ENCODE measurements at places on chromosomes 5 and 9.

GRCh38 chr5:134403951-134404350 is 7.7 kb downstream of the CDKN2AIPNL start:
- no peak for DNase-seq

- no peak for DNase-seq
Measured at GRCh38 chr5:135255461-135256178, 143.4 kb downstream of the MACROH2A1 start.

DNA sequence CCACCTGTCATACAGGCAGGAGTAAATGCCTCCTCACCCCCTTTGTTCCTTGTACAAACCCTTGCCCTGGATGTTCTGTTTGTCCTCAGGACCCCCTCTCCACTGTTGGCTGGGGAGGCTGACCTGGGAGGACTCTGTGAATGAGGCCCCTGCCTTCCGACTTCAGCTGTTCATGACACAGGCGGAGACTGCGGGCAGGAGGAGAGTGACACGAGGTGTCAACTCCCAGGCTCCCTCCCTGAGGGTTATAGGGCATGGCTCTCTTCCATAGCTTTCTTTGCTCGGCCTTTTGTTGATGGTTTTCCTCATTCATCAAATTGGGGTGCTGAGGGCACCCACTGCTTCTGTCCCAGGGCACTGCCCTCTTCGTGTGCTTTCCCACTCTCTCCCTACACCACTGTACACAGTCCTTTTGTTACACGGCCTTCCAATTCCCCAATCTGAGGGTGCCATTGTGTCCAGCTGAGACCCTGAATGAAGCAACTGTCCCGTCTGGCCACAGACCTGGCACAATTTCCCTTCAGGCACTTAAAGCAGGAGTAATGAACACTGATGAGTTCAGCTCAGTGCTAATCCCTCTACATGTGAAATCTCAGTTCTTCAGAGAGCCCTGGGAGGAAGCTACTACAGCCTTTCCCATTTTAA is 33.8 kb downstream of the KCNIP1 start:
- no peak for DNase-seq

GRCh38 chr5:83589786-83590185 is 118.2 kb downstream of the VCAN start:
- no peak for DNase-seq

DNA sequence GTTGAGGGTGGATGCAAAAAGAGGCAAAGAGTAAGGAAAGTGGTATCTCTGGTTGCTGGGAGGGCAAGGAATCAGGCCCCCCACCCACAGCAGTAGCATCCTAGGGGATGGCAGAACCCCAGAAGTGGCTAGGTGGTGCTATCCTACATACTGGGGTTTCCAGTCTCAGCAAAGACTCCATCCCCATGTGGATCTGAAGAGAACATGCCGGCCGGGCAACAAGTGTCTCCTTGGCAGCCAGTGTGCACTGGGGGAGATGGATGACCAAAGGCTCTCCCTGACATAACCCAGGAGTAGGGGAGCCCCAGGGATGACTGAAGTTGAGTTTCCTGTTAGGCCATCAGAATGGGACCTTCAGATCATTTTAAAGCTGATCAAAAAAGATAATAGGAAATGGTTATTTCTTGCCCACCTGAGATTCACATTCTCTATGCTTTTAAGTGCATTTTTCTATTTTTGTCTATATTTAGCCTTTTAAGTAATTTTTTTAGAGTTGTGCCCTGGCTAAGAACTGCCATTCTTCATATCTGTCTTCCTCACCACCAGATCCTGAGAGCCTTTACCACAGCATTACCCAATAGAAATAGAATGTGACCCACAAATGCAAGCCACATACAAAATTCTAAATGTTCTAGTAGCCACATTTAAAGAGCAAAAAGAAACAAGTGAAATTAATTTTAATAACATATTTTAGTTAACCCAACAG is 78.7 kb upstream of the SMIM23 start:
- DNase-seq: no peak

GRCh38 chr5:133321833-133322420 is 270.1 kb downstream of the HSPA4 start:
- no peak for DNase-seq

DNA sequence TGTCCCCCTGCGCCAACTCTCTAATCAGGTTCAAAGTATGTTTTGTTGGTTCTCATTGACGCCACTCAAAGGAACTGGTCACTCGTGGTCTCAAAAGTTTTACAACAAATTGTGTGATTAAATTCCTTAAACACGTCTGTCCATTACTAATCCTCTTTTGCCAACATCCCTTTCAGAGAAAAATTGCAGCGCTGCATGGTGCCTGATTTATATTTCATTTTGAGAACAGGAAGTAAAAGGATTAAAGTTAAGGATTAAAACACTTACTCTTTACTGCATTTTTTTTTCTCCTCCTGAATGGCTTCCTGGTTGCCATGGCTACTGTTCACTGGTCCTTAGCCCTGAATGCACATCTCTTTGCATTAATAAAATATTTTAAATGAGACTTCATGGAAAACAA is 383.5 kb downstream of the GLIS3 start:
- DNase-seq: peak; percentile 96

DNA sequence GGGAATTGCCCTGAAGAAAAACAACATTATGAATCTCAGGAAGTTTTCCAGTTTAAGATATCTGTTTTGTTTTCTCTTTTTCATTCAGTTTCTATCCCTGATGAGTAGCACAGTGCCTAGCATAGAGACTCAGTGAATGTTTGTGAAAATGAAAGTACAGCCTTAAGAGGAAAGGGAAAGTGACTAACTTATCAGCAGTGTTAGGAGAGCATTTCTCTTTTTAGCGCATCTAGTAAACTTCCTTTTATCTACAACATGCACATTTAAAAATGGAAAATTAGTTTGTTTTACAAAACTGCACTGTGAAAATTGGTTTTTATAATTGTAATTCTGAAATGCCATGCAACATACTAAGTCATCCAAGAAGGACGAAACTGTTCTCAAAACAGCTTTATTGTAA is 110.8 kb downstream of the SMARCA2 start:
- no peak for DNase-seq

- no peak for DNase-seq
Measured at GRCh38 chr5:74201334-74202081, 439.0 kb downstream of the ENC1 start.

- DNase-seq: no peak
Measured at GRCh38 chr5:19885040-19885824, 102.8 kb downstream of the CDH18 start.

GRCh38 chr5:6976971-6977370 is 263.7 kb downstream of the TENT4A start:
- no peak for DNase-seq

DNA sequence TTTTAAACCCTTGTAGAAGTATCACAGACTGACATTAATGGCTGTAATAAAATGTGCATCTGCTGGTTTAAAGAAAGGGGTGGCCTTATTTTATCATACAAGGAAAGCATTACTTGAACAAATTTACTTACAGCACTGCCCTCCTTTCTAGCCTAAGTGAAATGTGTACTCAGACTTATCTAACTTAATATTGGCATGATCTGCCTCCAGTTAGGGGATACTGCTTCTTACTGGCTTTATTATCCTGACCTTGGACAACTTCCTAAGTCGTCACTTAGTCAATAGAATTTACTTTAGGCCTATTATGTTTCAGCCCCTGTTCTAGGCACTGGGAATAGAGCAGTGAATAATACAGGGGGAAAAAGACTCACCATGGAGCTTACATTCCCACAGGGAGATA is 79.4 kb downstream of the TEK start:
- DNase-seq: no peak

DNA sequence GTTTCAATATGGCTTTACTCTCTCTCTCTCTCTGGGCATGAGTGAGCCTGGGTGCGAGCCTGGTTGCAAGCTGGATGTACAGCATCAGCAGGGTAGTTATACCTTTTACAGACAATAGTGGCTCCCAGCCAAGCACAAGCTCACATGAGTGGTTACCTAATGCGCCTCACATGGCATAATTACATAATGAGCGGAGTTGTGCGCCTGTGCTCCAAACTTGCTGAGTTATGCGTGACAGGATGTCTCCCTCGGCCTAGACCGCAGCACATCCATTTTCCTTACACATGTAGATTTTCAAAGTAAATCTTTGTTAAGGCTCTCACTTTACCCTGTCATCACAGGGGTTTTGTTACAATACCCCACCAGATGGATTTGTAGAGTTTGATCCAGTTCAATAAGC is 233.5 kb upstream of the WWC1 start:
- no peak for DNase-seq

- no peak for DNase-seq
Measured at GRCh38 chr5:51201024-51201423, 182.2 kb upstream of the ISL1 start.

GRCh38 chr5:128241051-128241695 is 157.6 kb downstream of the SLC12A2 start:
- no peak for DNase-seq

DNA sequence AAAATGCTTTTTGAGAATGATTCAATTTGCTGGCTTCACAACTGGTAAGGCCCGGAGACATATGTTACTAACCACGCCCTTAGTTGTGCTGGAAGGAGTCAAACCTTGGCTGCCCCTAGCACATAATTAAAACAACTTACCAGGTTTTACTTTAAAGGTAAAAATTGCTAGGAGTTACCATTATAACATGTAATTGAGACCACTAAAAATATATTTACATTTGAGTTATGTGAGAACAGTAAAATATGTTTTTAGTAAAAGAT is 435.6 kb upstream of the CDH9 start:
- peak; percentile 51 for DNase-seq

Data from HAP-1 (cell line).